Natural killer cell treated with Interleukin-12 subunit alpha and Interleukin-12 subunit beta and Interleukin-15 and Interleukin-18, amount 100 ng/mL, for 72 hours (primary cell): ENCODE measurements at places on chromosomes 6 and 20. TPM values are rescaled to one million over a fixed set of nuclear protein-coding genes. Genes with fewer than 3 reads are reported as not detected.

GRCh38 chr20:62294516-62294915 is 8.3 kb upstream of the ADRM1 start:
- no peak for DNase-seq

DNA sequence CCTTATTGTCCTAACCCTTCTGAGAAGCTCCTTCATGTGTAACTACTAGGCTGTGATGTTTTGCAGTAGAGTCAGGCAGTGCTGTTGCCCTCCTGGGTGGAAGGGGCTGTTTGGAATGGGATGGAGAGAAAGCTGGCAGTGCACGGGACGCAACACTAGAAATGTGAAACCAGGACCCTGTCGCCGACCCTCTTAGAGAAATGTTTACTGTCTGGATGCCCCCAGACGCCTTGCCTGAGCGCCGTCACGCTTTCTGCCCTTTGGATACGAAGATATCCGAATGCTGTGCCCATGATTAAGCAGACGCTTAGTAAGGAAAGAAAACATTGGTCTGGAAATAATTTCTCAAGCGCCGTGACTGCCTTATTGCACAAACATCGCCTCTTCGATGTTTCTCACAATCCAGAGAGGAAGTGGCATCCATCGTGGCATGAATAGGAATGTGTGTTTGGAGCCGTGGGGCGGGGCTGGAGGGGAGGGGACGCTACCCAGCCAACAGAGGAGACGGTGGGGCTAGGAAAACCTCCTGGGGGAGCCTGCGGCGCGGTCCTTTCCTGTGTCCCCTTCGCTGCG is 661 bp upstream of the PPP1R14C start:
- DNase-seq, result no peak

ERVFRD-1 gene
- not detected for total RNA-seq

PLTP gene
- total RNA-seq, result 8.8 TPM
